ENCODE measurements at places on chromosomes 2 and 18. TPM values are rescaled to one million over a fixed set of nuclear protein-coding genes. Genes with fewer than 3 reads are reported as not detected.

Gene UGP2
- total RNA-seq: 426 TPM

Gene CCDC74A
- 0.46 TPM for total RNA-seq

Gene KCNE4
- 2.1 TPM for total RNA-seq

Gene TLX2
- not detected for total RNA-seq

Gene CCDC178
- 0.45 TPM for total RNA-seq

Gene SAG
- total RNA-seq: 1.4 TPM

Gene AGXT
- total RNA-seq: not detected

Gene FER1L5
- not detected for total RNA-seq

Gene TTC21B
- total RNA-seq: 11.8 TPM

Gene MYCN
- total RNA-seq: 1.1 TPM

Gene MC4R
- total RNA-seq: not detected

Gene CYP27C1
- total RNA-seq: not detected

Gene RUFY4
- total RNA-seq: not detected

Gene IL1R1
- 49.0 TPM for total RNA-seq

Gene TEX261
- 52.3 TPM for total RNA-seq

Data from heart left ventricle (tissue), 16 donors.